D341Med (cell line): ENCODE measurements at places on chromosomes 7 and 10.

- DNase-seq: no peak
Measured at GRCh38 chr10:120314442-120314841, 142.6 kb upstream of the PLPP4 start.

DNA sequence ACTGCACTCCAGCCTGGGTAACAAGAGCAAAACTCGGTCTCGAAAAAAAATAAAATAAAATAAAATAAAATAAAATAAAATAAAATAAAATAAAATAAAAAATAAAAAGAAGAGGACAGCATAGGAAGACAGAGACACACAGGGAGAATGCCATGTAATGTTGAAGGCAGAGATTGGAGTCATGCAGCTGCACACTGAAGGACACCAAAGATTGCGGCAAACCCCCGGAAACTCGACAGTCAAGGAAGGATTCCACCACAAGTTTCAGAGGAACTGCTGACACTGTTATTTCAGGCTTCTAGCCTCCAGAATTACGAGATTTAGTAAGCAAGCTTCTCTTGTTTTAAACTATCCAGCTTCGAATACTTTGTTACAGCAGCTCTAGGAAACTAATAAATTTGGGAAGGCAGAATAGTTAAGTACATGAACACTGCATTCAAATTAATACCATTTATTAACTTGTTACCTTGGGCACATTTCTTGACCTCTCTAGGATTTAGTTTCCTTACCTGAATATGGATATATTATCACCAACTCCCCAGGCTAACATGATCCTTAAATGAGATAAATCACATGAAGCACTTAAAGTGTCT lies 9.5 kb downstream of the CPED1 start:
- no peak for DNase-seq

DNA sequence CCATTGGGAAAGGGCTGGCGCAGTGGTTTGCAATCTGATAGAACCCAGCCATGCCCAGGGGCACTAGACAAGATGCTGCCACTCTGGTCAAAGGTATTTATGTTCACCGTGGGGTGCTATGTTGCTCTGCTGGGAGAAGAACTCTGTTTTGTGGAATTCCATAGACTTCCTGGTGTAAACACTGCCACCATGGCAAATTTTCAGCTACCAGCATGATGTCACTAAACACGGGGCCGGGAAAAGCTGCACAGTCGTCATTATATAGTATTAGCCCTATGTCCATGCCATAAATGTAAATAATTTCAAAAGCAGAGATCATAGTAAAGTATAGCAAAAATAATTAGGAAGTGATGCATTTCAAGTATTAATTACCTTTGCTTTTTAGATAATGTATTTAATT lies 500.6 kb downstream of the PARD3 start:
- no peak for DNase-seq

- no peak for DNase-seq
Measured at GRCh38 chr10:122558452-122558851, 2.1 kb upstream of the DMBT1 start.

- DNase-seq: no peak
Measured at GRCh38 chr7:113480537-113480936, 362.2 kb upstream of the SMIM30 start.

GRCh38 chr10:80173466-80173865 lies 31.9 kb downstream of the ANXA11 start:
- DNase-seq: no peak

DNA sequence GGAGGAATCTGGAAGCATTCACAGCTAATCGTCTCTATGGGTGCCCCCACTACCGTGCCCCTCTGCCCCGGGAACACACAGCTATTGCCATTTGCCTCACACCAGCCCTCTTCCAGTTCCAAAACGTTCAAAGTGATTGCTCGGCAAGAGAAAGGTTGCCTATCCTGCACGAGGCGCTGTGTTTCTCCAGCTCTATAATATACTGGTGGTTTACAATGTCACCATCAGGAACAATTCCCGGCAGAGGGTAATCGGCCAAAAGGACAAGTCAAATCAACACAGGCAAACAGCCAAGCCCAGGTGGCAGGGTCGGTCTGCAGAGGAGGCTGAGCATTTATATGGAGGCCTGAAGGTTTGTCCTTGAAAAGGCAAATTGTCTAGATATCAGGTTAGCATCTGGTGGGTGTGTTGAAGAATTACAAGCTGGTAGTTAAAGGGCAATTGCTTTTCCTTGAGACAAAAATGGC lies 29.2 kb upstream of the TNS3 start:
- no peak for DNase-seq

- DNase-seq: no peak
Measured at GRCh38 chr7:34362621-34363020, 295.4 kb upstream of the NPSR1 start.

GRCh38 chr10:60358282-60358681 lies 31.4 kb downstream of the ANK3 start:
- no peak for DNase-seq

GRCh38 chr7:47605816-47606575 lies 24.1 kb upstream of the TNS3 start:
- DNase-seq: no peak

- DNase-seq: no peak
Measured at GRCh38 chr10:93718937-93719725, 16.7 kb upstream of the FRA10AC1 start.

DNA sequence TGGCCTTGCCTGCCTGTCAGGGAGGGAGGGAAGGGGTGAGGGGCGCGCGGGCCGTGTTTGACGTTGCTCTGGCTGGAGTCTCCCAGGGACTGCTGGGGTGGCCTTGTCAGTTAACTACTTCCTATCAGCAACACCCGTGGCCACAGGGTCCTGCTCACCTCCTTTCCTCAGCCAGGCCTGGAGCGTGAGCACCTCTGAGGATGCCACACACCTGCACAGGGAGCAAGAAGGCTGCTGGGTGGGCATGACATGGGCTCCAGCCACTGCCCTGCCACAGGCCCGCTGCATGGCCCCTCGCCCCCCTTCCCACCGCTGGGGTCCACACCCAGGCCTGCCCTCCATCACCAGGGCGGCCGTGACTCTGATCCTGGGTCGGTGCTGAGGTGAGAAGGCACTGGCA lies 212.4 kb downstream of the ELFN1 start:
- no peak for DNase-seq

- no peak for DNase-seq
Measured at GRCh38 chr7:24456526-24457218, 116.6 kb upstream of the PALS2 start.

- DNase-seq: no peak
Measured at GRCh38 chr7:133099633-133100286, 17.9 kb upstream of the CHCHD3 start.

DNA sequence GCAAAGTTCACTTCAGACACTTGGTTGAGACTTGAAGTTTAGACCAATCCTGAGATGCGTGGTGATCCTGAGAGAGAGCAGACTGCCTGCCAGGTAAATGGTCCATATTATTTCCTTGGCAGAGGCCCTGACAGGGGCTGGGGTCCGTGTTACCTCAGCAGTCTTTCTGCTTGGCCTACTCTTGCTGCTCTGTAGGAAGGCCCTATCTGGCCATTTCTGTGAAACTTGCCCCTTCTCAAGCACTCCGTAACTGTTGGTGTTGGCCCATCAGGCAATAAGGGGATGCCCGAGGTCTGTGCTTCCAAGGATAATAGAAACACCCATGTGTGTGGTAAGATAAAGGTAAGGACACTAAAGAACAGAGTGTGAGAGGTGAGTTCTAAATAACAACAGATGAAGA lies 20.0 kb downstream of the LOXL4 start:
- no peak for DNase-seq

GRCh38 chr10:59908808-59909143 lies 2.4 kb upstream of the CCDC6 start:
- DNase-seq: no peak

DNA sequence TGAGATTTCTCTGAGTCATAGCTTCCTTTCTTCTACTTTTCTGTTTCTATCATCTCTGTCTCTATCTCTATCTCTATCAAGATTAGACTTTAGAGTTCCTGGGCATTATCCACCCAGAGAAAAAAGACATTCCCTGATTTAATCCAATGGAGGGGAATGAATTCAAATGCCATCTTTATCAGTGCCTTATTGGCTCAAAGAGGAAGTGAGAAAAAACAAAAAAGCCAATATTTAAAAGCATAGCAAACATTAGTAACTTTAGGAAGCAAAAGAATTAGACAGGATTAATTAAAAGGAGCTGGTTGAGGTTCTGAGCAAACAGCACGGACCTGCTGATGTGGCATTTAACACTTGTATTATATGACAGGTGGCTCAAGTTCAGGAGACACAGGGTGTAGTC lies 736.5 kb downstream of the REEP3 start:
- DNase-seq: no peak

DNA sequence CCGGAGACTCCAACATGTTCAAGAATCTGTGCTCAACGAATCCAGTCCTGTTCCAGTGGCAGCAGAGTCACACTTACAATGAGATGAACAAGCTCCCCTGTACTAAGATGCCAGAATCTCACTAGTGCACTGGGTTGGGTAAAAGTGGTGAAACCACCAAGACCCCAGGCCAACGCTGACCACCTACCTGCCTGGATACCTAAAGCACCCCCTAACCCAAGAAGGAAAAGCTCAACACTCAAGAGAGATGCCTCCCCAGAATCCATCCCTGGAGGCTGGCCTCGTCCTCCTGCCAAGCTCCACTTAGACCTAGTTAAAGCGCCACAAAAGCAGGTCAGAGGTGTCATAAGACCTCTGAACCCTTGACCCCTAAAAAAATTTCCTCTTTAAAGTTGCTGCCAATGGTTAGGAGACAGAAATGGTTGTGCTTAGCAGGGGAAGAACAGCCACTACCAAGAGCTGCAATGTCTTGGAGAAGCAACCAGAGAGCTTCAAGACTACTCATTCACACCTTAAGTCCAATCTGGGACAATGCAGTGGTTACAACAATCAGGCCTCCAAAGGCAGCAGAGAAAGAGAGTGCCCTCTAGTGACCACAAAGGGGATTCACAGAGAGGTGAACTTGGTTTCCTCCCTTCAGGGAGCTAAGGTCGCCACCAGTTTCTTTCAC lies 94.6 kb upstream of the MACROH2A2 start:
- DNase-seq: peak; percentile 55

- DNase-seq: no peak
Measured at GRCh38 chr10:87974769-87975168, 111.3 kb downstream of the PTEN start.

DNA sequence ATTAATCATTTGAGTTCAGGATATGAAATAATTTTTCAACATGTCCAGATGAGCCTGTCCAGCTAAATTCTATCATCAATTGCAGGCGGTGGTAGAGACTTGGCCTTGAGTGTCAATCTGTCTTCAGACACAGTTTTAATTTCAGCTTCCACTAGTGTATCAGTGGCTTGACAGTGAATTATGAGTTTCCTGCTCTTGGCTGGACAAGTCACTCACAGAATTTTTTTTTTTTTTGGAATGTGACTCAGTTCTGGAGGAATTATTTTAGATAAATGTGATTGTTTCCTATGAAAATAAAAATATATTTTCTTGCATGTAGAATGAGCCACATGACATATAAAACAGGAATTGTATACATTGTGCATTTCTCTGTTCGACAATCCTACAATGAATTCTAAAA lies 319.9 kb upstream of the AKR1E2 start:
- no peak for DNase-seq

DNA sequence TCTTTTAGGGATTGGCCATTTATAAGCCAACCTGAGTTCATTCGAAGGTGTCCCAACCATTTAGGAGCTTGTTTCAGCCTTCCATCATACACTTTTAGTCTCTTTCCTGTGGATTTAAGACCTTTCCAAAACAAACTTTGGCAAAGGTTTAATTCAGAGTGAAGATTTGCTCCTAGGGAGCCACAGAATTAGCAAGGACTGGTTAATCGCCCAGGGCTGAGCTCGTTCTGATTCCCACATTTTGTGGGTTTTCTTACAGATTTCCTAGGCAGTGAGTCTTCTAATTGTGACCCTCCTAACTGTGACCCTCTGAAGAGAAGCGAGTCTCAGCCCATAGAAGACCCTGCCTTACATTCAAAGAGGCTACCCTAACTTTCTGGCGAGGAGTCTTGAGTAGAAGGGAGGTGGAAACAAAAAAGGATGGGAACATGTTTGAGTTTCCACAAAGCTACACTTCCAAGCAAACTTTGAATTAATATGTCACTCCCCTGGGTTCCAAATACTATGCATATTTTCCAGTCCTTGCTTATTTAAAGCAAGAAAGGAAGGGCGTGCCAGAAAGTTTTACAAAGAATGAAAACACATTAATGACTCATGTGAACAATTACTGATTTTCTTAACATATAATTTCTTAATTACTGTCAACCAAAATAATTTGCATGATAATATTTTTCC lies 118.3 kb downstream of the ARID5B start:
- DNase-seq: no peak

- DNase-seq: no peak
Measured at GRCh38 chr10:74880041-74880440, 53.6 kb downstream of the KAT6B start.

DNA sequence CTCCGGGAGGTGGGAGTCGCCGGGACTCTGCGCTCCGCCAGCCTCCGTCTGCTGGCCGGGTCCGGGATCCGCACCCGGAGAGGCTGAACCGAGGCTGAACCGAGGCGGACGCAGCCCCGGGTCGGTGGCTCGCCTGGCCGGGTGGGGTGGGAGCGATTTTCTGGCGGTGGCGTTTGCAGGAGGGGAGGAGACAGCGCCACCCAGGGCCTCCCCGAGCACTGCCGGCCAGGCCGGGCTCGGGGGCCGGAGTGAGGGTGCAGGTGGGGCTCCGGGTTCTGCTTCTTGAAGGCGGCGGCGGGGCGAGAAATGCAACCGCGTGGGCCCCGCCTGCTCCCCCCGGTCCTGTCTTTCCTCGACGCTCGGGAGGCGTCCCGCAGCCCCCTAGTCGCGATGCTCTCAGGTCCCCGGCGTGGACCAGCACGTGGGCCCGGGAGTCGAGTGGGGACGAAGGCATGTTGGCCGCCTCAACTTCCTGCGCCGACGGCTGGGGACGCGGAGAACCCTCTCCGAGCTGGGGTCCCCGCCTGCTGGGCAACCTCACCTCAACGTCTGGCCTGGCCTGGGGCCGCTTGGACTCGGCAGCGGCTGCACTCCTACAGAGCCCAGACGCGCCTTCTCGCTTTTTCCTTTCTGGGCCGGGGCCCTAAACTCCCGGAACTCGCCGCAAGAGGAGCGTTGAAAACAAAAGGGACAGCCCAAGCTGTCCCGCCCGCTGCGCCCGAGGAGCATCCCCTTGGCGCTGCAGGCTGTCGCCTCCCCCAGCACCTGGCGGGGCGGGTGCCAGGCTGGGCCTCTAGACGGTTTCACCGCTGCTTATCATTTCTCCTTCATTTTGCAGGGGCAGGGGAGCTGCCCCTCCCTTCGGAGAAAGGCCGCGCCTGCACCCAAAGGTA lies 25.2 kb upstream of the VAX1 start:
- DNase-seq: peak; percentile 54

- peak; percentile 28 for DNase-seq
Measured at GRCh38 chr7:90262438-90262837, 17.5 kb downstream of the CFAP69 start.

DNA sequence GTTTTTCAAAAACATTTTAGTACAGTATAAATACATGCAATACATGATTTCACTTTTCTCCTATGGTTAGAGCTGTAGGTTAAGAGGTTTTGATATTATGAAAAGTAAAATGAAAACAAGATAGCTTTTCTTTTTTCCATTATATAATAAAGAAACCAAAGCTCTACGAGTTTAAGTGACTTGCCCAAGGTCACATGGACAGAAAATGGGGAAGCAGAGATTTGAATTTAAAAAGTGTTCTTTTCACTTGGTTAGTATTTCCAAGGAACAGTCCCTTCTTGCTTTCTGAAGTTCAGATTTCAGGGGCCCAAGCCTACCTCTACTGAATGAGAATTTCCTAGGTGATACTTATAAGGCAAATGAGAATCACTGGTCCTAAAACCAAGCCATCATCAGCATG lies 13.2 kb upstream of the MAP3K8 start:
- DNase-seq: no peak

- no peak for DNase-seq
Measured at GRCh38 chr7:150954201-150954985, 23.7 kb downstream of the KCNH2 start.

- DNase-seq: no peak
Measured at GRCh38 chr10:1673568-1674345, 63.6 kb downstream of the ADARB2 start.
